WERI-Rb-1 (cell line): ENCODE measurements at places on chromosomes 11 and 22.

DNA sequence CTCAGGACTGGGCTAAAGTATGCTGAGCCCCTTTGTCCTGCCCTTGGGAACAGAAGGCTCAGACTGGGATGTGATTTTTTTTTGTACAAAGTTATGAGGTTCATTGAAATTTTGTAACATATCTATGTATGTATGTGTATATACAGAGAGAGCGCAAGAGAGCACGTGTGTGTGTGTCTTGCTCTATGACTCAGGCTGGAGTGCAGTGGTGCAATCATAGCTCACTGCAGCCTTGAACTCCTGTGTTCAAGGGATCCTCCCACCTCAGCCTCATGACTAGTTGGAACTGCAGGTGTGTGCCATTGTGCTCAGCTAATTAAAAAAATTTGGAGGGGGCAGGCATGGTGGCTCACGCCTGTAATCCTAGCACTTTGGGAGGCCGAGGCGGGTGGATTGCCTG is 5.7 kb downstream of the TMEM25 start:
- DNase-seq, result no peak

DNA sequence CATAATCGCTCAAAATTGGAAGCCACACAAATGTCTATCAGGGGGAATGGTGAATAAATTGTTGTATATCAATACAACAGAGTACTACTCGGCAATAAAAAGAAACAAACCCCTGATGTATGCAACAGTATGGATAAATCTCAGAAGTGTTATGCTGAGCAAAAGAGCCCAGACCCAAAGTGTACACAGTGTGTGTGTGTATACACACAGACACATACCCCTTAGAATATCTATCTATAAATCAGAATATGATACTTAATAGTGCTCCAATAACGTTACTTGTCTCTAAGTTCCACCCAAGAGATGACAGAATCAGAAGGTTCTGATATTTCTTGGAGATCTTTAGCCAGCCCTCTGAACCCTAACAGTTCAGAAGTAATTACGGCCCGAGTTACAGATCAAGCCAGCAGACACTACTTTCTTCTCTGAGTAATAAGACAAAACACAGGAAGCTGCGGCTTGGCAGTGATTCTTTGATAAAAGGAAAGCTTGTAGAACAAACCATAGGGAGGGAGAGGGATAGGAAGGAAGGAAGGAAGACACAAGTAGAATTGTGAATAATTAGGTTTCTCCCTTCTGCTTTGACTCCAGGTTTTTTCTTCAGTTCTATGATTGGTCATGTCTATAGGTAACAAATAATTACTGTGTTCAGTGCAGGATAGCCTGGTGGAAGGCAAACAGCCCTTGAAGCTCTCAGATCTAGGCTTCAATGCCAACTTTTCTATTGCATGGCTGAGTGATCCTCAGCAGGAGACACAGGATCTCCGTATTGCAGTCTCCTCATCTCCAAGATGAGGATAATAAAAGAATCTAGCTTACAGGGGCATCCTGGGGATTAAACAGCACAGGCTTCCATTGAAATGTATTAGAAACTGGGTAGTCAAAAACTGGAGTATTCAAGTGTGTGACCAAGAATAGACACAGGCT is 75.6 kb upstream of the TEAD1 start:
- DNase-seq, result no peak

DNA sequence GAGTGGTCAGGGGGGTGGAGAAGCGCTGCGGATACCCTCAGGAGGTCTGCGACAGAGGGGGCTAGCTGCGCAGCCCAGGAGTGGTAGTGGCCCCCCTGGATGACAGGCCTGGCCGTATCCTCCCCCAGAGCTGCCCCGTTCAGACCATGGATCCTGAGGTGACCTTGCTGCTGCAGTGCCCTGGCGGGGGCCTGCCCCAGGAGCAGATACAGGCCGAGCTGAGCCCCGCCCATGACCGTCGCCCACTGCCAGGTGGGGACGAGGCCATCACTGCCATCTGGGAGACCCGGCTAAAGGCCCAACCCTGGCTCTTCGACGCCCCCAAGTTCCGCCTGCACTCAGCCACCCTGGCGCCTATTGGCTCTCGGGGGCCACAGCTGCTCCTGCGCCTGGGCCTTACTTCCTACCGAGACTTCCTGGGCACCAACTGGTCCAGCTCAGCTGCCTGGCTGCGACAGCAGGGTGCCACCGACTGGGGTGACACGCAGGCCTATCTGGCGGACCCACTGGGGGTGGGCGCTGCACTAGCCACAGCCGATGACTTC is 505 bp downstream of the NUDT22 start:
- peak; percentile 45 for DNase-seq

DNA sequence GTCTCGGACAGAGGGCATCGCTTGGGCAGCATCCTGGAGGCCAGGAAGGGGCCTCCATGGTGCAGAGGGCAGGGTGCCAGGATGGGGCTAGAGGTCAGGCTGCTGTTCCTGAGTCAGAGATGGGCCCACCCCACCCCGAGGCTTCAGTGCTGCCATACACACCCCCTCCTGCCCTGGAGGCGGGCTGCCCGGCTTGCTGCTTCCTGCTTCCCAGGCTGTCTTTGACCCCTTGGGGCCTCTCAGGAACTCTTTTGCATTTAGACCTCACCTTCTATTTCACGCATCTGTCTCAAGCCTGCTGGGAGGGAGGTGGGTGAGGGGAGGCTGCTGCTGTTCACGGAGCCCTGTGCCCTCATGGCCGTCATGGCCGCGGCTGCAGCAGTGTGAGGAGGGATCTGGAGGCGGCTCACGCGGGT is 6.6 kb upstream of the GRAMD4 start:
- no peak for DNase-seq

- DNase-seq, result no peak
Observed at GRCh38 chr11:13297917-13298356, 20.3 kb downstream of the BMAL1 start.

DNA sequence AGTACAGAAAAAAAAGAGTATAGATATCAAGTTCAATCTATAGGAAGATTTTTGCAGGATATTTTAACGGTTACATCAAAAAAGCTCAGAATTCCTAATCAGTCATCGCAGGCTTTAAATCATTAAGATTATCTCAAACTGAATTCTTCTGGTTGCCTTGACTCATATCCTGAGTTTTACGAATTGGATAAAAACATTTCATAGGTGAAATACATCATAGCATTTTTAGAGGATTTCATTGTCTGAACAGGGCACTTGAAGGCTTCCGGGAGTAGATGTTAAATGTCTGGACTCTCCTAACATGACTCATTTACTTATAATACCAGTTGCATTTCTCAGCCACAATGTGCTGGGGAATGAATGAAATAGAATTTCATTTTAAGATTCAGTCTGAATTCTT is 2216.6 kb upstream of the RAG2 start:
- no peak for DNase-seq
